Natural killer cell (primary cell): ENCODE measurements at places on chromosomes 5 and 9.

DNA sequence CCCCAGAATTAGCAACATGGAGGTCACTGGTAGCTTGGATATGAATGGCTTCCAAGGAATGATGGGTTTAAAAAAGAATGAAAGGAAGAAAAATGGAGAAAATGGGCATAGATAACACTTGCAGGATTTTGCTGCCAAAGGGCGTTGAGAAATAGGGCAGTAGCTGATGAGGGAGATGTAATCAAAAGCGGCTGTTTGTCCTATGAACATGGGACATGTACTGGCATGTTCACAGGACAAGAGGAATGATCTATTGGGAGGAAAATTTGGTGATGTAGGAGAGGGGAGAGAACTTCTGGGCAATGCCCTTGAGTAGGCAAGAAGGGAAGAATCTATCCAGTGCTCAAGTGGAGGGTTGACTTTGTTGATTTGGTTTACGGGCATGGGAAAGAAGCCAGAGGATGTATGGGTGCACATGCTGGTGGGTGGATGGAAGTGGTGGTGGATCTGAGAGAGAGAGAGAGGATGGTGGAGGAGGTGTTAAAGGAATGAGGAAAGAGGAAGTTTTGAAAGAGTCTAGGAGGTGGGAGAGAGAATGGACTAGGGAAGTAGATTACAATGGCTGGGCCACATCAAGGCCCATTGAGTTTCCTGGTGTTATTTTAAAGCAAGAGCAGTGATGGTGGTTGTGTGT is 115.1 kb upstream of the MVB12B start:
- no peaks in the 10 kb centered on the region for H3K36me3 ChIP-seq
- H3K4me1 ChIP-seq = no peaks in the 10 kb centered on the region
- no peaks in the 10 kb centered on the region for H3K27me3 ChIP-seq
- H3K4me3 ChIP-seq = no peak overlapping the region
- no peak for DNase-seq

- no peaks in the 10 kb centered on the region for H3K36me3 ChIP-seq
- no peaks in the 10 kb centered on the region for H3K4me1 ChIP-seq
- H3K27me3 ChIP-seq = no peaks in the 10 kb centered on the region
- no peak overlapping the region for H3K4me3 ChIP-seq
- no peak overlapping the region for H3K27ac ChIP-seq
Measured at GRCh38 chr5:98363157-98363556, 410.3 kb upstream of the RGMB start.

GRCh38 chr9:79868567-79869189 is 296.9 kb downstream of the TLE4 start:
- no peaks in the 10 kb centered on the region for H3K36me3 ChIP-seq
- H3K4me1 ChIP-seq = peaks cover 26% of the 10 kb centered on the region
- no peak overlapping the region for H3K4me3 ChIP-seq
- H3K27me3 ChIP-seq = no peaks in the 10 kb centered on the region

- H3K27me3 ChIP-seq = no peaks in the 10 kb centered on the region
- DNase-seq = no peak
- H3K36me3 ChIP-seq = no peaks in the 10 kb centered on the region
- no peak overlapping the region for H3K4me3 ChIP-seq
- H3K4me1 ChIP-seq = no peaks in the 10 kb centered on the region
Measured at GRCh38 chr9:114190563-114190905, 35.2 kb downstream of the COL27A1 start.

GRCh38 chr5:34717426-34718327 is 61.5 kb downstream of the RAI14 start:
- H3K27me3 ChIP-seq = no peaks in the 10 kb centered on the region
- H3K4me3 ChIP-seq = no peak overlapping the region
- H3K36me3 ChIP-seq = no peaks in the 10 kb centered on the region
- DNase-seq = no peak
- H3K4me1 ChIP-seq = no peaks in the 10 kb centered on the region
- no peak overlapping the region for H3K27ac ChIP-seq

- no peaks in the 10 kb centered on the region for H3K36me3 ChIP-seq
- DNase-seq = peak; percentile 76
- H3K27ac ChIP-seq = no peak overlapping the region
- H3K4me3 ChIP-seq = peak overlapping the region; percentile 40
- H3K4me1 ChIP-seq = peaks cover 9% of the 10 kb centered on the region
Measured at GRCh38 chr5:132747616-132748440, 602 bp downstream of the CCNI2 start.
